Activated CD4-positive, alpha-beta T cell treated with anti-CD3 and anti-CD28 coated beads, Interleukin-10, Interleukin-2, amounts not matched to agents 100 ng/mL and 50 ng/mL, durations not matched to agents 16 hours and 8 hours (primary cell): ENCODE measurements at places on chromosomes 13 and 19.

GRCh38 chr19:2811735-2812413 is 7.8 kb upstream of the ZNF554 start:
- DNase-seq, result no peak

DNA sequence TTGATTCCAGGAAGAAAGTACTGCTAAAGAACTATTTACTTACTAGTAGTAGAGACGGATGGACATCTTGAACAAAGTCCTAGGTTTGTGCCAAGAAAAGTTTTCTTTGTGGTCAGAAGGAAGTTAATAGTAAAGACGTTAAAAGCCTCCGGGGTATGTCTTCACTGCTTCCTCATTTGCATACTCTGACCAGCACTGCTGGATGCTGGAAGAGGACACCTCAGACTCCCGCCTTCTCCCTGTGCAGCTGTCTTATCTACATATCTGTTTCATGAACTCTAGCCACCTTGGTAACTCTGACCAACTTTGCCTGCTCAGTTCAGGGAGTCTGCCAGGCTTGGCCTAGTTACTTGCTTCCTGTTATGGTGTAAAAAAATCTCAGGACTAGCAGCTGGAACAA is 1109.1 kb upstream of the MIR17HG start:
- no peak for DNase-seq

GRCh38 chr19:5393088-5393487 is 52.5 kb upstream of the PTPRS start:
- no peak for DNase-seq

DNA sequence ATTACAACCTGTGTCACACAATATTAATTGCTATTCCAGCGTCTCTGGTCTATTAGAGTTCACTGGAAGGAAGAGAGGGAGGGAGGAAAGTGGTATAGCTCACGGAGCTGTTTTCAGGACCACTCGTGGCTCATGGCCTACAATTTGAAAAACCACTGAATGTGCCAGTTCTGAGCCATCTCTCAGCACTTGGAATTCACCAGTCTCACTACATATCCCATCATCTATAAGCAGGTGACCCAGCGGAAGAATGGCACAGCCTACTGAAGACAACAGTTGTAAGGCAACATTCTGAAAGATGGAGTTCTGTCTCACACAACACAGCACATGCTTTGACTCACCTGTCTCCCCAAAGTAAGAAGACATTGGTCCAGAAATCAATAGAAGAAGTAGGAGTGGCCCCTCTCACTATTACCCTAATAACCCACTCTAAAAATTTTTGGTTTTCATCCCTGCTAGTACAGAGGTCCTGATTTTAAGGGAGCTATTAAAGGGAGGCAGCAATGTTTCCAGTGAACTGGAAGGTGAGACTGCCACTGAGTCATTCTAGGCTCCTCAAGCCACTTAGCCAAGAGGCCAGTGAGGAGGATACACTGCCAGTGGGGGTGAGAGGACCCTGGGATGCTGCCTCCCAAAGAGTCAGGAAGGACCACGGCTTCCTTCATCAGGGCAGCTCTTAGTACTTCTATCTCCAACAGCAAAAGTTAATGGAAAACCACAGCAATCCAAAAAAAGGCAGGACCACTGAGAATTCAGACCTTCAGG is 50.0 kb upstream of the DOCK9 start:
- no peak for DNase-seq

DNA sequence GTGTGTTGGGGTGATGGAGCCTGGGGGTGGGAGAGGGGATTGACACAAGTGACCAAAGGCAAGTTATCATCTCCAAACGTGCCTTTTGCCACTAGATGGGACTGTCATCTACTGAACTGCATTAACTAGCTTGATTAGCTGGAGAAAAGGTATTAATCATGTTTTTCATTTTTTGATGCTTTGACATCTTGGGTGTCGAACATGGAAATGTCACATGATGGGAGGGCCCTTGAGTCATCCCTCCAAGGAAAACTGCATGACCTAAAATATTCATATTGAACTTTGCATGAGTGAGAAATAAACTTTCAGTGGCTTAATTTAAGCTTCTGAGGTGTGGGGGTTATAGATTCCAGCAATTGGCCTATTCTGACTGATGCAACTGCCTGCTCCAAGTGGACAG is 73.3 kb downstream of the ALOX5AP start:
- peak; percentile 11 for DNase-seq

DNA sequence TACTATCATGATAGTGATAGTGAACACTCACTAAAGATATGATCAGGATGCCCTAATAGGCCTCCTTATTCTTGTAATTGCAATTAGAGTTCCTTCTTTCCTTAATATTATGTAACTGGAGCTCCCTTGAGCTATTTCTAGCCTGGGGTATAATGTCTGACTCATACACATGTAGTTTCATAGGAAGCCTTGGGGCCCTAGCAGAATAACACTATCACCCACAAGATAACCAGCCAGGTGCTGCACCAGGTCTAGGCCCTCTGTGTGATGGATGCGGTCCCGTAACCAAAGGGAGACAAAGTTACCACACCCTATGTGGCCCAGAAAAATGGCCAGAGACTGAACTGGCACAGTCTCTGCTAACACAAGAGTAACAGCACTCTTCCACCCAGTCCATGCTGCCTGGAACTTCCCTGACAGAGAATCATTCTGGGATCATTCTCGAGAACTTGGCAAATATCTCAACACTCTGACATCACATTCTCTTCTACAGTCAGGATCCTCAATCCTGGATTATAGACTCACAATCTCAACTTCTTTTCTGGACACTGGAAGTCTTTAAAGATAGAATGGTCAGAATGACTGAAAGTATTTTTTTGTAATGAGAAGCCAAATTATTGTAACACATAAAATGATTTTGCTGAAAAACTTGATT is 32.6 kb upstream of the IGFL4 start:
- no peak for DNase-seq

DNA sequence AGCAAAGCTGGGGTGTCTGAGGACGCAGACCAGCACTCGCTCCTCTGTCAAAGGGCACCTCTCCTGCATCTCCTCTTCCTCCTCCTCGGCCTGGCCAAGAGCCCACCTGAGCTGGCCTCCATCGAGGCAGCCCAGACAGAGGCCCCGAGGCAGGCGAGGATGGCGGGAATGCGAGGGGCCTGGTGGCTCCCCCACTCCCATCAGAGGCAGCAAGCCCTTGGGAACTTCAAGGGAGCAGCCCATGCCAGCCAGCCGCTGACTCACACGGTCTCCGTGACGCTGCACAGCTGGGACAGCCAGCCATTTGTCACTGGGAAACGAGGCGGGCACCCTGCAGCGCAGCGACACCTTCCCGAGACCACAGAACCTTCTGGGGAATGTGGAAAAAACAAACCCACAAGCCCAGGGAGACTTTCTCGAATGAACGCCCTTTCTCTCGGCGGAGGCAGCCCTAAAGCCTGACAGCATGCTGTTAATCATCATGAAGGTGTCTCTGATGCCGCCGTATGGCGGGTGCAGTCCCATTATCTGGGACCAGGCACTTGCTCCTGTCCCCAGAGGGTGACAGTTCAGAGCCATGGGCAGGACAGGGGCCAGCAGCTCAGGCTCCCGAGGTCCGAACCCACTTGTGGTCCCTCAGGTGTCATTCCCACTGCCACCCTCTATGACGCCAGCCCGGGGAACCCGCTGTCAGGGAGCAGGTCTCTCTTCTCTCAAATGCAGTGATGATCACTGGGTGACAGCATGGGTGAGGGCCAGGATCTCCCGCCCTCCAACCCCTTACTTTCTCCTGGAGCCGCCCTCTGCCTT is 53.0 kb downstream of the PEPD start:
- DNase-seq, result no peak

DNA sequence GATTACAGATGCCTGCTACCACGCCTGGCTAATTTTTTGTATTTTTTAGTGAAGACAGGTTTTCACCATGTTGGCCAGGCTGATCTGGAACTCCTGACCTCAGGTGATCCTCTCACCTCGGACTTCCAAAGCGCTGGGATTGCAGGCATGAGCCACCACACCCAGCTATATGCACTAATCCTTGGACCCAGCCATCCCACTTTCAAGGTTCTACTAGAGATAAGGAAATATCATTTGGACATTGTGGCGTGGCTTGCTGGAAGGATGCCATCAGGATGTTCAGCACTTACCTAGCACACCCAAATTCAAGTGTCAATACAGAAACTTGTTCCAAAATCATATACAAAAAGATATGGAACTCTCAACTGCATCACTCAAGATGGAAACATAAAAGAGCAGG is 136.4 kb downstream of the ABCC4 start:
- DNase-seq, result no peak

GRCh38 chr13:20331419-20331818 is 99.3 kb upstream of the GJB6 start:
- DNase-seq, result no peak

DNA sequence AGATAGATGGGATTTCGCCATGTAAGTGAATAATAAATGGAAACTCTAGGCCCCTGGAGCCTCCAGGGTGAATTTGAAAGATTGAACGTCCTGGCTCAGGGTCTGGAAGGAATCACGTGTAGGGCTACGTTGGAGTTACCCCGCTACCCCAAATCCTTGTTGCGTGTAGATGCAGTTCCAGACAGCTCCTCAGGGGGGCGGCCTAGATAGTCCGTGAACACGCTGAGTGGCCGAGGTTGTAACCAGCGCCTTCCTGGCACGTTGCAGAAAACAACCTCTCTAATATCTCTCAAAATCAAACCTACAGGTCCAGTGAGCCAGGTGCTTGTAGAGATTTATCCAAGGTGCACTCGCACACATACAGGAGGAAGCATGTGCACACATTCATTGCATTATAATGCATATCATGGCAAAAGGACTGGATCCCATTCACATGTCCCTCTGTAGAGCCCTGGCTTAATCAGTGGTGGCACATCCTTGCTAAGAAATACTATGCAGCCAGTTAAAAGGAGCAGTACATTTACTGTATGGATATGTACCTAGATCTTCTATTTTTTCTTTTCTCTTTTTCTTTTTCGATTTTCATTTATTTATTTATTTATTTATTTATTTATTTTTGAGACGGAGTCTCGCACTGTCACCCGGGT is 2.5 kb upstream of the KEAP1 start:
- peak; percentile 88 for DNase-seq

GRCh38 chr13:99717959-99718674 is 216.8 kb downstream of the TM9SF2 start:
- no peak for DNase-seq

DNA sequence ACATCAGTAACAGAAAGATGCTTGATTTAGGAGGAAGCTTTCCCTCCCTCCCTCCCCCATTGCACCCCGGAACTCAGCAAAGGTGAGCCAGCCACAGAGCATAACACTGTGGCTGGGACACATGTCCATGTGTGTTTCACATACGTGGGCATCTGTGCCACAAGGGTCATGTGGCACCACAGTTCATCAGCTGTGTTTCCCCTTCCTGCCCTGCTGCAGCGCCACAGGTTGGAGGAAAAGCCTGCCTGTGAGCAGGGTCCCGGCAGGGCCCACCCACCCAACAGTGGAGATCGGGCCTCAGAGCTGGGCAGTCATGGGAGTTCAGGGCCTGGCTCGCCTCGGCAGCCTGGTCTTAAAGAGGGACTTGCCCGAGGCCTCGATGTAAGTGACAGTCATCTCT is 2.8 kb downstream of the ACP5 start:
- no peak for DNase-seq

- DNase-seq, result no peak
These were observed 68.3 kb downstream of the STARD13 start for GRCh38 chr13:33217256-33217655.

DNA sequence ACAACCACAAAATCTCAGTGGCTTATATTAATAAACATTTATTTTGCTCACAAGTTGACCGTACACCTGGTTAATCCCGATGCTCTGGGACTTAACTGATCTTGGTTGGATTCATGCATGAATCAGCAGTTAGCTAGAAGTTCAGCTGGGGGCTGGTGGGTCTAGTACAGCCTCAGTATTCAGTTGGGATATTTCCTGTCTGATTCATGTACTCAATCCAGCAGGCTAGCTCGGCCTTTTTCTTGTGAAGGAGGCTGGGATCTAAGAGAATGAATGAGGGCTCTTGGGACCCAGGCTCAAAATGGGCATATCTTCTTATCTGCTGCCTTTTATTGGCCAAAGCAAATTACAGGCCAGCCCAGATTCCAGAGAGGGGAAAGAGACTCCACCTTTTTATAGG is 178.8 kb downstream of the KCTD12 start:
- no peak for DNase-seq

DNA sequence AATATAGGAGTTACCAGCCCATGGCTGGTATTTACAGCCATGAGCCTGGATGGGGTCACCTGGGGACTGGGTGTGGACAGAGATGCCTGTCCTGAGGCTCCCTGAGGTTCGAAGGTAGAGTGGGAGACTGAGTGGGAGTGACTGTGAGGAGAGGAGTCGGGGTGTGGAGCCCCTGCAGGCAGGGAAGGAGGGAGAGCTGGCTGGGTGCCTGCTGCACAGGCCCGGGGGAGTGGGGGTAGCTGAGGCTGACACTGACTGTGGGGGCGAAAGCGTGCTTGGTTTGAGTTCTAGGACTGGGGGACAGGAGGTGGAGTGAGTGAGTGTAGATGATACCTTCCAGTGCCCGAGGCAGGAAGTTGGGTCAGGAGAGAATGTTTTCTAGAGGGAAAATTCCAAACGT is 7.1 kb downstream of the RAB11B start:
- no peak for DNase-seq

- DNase-seq, result no peak
These were observed 10.1 kb upstream of the ZNF554 start for GRCh38 chr19:2809387-2810140.

GRCh38 chr13:43551897-43552456 is 234.8 kb downstream of the ENOX1 start:
- no peak for DNase-seq

DNA sequence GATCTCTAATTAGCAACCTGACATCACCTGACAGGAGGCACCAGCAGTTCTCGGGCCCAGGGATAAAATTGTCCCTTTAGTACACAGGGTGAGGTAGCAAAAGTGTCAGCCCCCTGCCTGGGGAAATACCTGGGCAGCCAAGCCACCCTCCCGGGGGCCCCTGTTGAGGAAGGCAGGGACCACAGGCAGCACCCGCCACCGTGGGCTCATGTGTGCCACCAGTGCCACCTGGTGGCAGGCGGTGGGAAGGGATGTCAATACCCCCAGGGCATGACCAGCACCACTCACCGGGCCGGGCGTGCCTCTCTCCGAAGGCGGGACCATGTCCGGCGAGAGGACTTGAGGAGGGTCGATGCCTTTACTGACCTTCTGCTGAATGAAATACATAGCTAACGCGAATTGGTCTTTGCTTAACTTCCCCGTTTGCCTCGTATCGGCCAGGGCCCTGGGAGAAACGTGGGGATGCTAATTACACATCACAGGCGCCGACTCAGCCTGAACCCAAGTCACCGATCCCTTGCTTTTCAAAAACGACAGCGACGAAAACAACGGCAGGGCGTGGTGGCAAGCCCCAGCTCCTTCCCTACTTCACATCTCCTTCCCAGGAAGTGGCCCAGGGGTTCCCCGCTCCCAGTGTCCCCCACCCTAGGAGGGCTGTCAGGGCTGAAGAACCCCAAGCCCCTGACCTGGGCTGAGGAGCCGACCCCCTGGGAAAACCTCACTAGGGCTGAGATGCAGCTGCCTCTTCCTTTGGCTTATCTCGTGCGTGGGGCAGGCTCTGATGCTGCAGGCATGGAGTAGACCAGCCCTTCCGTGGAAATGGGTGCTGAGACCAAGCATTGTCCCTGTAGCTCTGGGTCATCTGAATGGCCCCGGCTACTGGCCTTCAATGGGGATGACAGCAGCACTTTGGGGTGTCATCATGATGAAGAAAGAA is 53.8 kb downstream of the EPS15L1 start:
- DNase-seq, result peak; percentile 72
